ENCODE measurements at places on chromosomes 16 and 17.

- DNase-seq = no peak
These were observed 1.3 kb downstream of the PRPSAP2 start for GRCh38 chr17:18859256-18859655.

- DNase-seq = no peak
These were observed 635 bp downstream of the WNK4 start for GRCh38 chr17:42780851-42781638.

- DNase-seq = no peak
These were observed 2.8 kb downstream of the ASIC2 start for GRCh38 chr17:33290253-33290652.

GRCh38 chr16:27326738-27327585 is 13.2 kb downstream of the IL4R start:
- DNase-seq = peak; percentile 47

DNA sequence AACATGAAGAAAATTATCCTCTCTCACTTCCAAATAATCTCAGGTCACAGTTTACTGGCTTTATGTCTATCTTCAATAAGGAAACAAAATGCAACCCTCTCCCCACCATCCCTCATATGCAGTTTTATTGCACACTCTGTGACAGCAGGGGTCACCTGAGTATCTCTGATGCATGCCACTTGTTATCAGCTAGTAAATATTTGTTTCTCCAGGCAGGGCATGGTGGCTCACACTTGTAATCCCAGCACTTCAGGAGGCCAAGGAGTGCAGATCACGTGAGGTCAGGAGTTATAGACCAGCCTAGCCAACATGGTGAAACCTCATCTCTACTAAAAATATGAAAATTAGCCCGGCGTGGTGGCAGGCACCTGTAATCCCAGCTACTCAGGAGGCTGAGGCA is 61.1 kb downstream of the ADAMTS18 start:
- no peak for DNase-seq

DNA sequence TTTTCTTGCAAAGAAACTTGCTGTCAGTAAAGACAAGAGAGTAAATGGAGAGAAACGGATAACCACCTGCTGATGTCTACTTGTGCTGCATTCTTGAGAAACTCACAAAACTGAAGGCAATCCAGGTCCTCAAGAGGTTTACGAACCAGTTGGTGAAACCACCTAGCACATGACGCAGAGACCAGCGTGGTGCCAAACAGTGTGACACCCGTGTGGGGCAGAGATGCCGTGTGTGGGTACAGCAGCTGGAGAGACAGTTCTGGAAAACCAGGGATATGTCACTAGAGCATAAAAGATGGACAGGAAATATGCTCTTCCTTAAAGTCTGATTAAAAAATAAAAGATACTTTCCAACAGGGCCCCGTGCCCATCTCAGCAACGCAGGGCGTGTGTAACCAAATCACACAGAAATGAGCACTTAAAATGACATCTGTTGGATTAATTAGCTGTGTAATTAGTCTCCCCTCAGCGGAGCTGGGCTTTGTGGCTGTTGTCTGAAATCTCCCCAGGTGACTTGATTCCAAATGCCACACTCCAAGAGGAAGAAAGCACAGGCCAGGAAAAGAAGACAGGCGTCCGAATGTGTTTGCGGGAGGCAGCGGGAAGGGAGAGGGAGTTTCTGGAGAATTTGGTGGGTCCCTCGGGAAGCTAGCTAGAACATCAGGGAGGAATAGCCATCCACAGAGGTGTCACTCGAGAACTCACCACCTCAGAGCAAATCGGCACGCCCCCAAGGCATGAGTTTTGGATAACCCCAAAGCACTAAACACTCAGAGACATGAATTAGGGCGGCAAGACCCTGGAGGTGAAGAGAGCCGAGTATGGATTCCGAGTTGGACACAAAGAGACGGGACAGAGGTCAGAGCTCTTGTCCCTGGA is 109.8 kb downstream of the ZFHX3 start:
- DNase-seq = no peak

DNA sequence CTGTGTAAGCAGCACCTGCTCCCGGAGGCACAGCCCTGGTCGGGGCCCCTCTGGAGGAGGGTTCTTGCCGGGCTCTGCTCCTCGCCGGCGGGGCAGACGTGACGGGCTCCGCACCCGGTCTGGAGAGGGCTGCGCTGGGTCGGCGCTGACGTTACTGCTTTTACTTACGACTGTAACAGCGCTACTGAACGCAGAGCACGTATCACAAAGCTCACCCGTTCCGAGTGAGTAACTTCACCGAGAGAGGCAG is 1.3 kb upstream of the RAB40C start:
- peak; percentile 60 for DNase-seq

- DNase-seq = peak; percentile 68
These were observed at the start of gene IRF8 for GRCh38 chr16:85898521-85899442. Gene IRF8, plus strand, starts transcription at chr16:85899162. Its CDS starts 3,854 bp downstream, at chr16:85903016.

DNA sequence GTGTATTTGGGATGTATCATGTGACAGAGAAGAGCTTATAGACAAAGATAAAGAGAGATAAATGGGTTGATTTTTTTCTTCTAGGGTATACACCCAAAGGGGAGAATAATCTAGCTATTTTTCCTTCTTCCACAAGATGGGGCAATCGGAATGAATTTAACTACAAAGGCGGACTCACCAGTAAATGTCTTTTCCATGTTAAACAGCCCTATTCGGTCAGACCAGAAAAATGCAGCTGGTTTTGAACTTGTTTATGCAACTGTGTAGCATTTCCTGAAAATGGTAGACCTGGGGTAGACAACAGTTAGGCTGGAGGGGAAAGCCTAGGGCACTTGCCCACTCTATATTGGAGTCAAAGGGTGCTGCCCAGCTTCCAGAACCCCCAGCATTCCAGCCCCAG is 477.1 kb downstream of the TOX3 start:
- no peak for DNase-seq

DNA sequence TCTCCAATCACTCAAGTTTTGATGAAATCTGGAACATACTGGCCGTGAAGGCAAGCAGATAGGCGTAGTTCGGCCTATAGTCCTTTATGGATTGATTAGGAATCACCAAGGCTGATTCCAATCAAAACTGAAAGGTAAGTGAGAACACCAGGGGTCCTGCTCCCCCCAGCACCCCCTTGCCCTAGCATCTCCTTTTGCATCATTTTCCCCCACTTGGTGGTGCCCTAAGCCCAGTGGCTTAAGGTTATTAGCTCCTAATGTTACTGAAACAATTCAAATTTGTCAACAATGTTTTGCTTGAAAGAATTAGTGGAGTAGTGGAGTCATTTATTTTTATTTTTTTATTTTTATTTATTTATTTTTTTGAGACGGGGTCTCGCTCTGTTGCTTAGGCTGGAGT is 4.9 kb downstream of the SLFN14 start:
- DNase-seq = no peak

- no peak for DNase-seq
These were observed 194.6 kb upstream of the DYNLRB2 start for GRCh38 chr16:80346111-80346632.

- no peak for DNase-seq
These were observed 115.2 kb upstream of the NETO2 start for GRCh38 chr16:47258874-47259461.

DNA sequence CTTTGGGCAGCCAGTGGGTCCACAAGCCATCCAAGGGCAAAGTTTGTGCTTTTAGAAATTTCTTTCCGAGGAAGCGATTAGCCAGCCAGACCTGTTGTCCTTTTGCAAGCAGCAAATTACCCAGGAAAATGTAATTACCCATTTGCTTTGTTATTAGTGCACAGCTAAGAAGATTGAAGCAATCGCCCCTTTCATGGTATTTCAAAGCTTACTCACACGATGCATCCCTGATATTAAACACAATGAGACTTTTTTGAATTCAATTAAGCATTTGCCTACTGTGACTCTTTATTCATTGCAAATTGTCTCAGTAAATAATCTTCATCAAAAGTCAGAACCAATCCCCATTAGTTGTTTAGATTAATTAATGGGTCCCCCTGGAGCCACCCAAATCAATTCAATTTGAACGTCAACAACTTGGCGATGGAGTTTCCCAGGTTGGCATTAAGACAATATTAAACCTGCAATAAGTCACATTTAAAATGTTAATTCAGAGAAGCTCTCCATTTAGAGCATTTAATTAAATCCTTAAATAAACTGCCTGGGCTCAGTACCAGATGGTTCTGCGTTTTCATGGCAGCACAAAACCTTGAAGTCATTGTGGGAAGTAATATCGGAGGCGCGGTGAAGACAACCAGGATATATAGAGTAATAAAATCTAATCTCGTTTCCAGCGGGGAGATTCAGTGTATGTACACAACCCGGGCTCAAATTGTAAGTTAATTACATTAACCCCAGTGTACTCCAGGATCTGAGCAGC is 366.2 kb upstream of the TNRC6C start:
- no peak for DNase-seq

DNA sequence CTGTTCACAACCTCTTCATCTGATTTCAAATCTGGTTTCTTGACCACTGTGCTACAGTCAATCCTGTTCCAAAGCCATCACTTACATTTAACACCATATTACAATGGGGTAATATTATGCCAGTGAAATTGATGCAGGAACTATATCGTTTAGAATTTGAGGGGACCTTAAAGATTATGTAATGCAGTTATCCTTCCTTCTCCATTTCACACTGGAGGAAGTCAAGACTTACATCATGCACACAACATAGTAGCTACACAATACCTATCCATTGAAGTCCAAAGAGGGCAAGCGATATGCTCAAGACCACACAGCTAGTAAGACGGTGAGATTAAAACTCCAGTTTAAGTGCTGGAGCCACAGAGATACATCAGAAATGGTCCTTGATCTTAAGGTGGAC is 16.8 kb downstream of the NOG start:
- DNase-seq = no peak

DNA sequence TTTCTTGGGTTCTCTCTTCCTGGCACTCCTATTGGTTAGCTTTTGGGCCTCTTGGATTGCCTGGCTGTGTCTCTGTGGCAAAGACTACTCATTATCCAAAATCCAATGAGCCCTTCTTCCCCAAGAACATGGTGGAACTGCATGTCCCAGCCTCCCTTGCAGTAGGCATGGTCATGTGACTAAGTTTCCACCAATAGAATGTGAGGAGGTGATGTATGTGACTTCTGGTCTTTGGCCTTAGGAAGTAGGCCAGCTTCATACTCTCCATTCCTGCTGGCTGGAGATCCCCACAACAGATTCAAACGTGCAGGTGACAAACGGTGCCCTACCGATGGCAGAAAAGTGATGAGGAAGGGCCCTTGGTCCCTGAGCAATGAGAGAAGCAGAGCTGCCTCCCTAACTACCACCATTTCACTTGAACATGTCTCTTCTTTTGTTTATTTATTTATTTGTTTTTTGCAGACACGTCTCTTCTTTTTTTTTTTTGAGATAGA is 17.3 kb upstream of the SPN start:
- DNase-seq = no peak

GRCh38 chr17:80166446-80166845 is 3.4 kb upstream of the CARD14 start:
- no peak for DNase-seq

DNA sequence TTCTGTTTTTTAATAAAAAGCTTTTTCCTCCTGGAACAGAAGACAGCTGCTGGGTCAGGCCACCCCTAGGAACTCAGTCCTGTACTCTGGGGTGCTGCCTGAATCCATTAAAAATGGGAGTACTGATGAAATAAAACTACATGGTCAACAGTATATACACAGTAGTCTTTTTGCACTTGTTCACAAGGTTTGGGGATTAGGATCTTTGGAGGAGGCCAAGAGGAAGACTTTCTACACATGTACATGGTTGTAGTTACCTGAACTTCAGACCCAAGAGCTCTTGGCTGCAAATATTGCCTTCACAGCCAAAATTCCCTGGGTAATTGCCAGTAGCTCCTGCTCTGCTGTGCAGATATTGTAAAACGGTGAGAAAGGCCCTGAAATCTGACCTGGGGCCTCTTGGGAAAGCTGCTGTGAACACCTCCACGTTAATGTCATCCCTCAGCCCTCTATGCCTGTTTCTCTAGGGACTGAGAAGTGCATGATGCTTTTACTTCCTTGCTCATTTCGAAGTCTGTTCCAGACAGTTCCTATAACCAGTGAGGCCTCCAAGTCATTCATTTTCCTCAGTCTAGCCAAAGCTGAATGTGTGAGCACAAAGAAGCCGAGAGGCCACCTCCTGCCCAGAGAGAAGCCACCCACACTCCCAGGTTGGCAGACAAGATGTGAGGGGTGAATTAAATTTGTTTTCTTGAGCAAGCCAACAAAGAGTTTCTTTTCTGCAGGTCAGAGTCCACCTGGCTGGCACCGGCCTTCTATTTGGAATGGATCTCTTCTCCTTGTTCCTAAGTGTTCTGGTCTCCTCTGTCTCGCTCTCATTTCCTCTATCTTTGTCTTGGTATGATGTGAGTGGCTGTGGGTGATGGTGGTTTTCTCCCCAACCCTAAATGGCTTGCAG is 15.9 kb downstream of the ANKRD40 start:
- DNase-seq = no peak

GRCh38 chr17:18102640-18103039 is 5.9 kb upstream of the MYO15A start:
- DNase-seq = no peak

DNA sequence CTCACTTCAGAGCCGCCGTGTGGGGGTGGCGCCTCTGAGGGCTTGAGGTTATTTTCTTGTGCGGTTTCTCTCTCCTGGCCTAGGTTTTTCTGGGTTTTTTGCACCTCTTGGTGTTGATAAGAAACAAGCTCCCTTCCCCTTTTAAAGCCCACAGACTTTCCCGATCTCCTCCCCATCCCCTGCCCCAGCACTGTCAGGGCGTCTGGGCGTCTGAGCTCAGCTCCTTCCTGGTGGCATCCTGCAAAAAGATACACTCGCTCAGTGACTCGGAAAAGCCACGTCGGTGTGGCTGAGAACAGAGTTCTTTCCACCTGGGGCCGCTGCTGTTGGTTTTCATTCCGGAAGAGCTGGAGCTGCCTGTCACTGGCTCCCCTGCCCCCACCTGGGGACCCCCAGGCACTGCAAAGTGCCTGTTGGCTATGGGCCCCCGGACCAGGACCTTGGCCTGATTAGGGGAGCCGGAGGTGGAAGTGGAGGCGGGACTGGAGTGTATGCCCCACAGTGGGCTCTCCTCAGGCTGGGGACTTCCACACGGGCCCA is 14.5 kb downstream of the BAIAP2 start:
- DNase-seq = peak; percentile 5

DNA sequence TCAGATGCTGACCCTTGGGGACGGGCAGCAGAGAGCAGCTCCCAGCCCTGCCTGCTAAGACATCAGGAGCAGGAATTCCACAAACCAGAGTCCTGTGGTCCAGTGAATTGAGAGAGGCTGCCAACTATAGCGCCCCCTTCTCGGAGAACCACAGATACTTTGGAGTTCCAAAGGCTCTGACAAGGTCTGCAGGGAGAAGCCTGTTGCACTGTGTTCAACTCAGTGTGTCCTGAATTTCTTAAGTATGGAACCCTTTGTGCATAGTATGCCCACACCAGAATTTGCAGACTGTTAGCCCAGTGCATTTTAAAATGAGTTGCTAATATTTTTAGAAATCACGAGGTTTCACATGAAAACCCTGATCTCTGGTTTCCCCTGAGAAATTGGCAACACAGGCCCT is 223.4 kb downstream of the KATNIP start:
- no peak for DNase-seq

DNA sequence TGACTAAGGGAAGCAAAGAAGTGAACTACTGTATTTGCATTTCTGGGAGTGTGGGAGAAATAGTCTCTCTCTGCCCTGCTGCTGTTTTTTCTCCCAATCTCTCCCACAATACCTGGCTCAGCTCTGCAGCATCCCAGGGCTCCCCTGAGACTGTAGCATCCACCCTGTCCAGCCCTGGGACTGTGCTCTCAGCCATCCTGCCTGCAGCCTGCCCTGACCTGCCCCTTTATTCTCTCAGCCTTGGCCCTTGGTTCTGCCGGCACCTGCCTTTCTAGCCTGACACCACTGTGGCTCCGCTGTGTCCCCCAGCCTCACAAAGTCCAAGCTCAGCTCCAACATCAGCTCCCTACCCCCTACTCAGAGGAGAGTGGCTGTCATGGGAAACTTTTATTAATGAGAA is 1.9 kb downstream of the PDILT start:
- DNase-seq = no peak
